AG08396 (cell line): ENCODE measurements at places on chromosomes 3 and 15.

- DNase-seq = no peak
Measured at GRCh38 chr3:155863072-155863784, 7.2 kb upstream of the GMPS start.

DNA sequence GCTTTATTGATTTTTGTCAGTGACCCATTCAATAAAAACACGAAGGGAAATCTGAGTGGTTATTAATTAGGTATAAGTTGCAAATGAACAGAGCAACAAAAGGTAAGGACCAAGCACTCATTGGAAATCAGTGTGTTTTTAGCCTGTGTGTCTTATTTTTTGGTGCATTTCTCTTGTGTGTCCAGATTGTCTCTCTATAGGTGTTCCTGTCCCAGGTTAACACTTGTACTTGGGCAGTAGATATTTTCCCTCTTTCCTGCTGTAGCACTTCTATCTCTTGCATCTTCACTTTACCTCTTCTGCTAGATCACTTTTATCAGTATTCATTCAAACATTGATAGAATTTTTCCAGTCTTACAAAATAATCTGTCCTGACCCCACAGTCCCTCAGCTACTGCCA is 37.0 kb downstream of the MAPK6 start:
- DNase-seq = no peak

DNA sequence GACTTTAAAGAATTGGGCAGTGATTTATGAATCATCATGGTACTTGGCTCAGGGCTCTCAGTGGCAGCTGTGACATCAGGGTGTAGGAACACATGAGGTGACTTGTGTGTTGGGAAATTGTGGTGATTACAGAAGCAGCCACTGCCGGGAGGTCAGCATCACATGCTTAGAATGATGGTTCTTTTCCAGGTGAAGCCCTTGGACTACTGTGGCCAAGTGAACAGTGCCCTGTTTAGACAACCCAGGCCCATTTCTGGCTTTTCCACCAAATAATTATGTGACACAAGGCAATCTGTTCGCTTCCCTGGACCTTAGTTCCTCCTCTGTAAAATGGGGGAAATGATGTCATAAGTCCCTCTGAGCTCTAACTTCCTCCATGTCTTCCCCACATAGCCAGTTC is 139.7 kb upstream of the ROPN1 start:
- DNase-seq = no peak

GRCh38 chr3:26915208-26915607 is 292.6 kb downstream of the LRRC3B start:
- no peak for DNase-seq

DNA sequence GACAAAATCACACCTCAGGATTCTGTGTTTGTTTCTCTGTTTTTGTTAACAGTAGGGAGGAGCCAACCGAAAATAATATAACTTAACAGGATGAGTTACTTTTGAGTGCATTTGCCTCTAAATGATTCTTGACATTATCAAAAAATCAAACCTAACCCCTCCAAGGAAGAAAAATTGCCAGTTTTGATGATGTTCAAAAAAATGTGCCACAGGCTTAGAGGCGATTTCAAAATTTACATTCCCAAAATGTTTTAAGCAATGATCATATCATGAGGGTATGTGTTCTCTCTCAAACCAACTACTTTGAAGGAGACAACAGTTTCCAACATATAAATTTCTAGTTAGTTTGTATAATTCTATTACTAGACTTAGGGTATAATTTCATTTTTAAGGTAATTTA is 6.7 kb downstream of the VGLL3 start:
- DNase-seq = no peak

GRCh38 chr15:89855948-89856347 is 37.8 kb downstream of the AP3S2 start:
- DNase-seq = no peak

- DNase-seq = no peak
Measured at GRCh38 chr3:27930052-27930602, 208.0 kb upstream of the EOMES start.

DNA sequence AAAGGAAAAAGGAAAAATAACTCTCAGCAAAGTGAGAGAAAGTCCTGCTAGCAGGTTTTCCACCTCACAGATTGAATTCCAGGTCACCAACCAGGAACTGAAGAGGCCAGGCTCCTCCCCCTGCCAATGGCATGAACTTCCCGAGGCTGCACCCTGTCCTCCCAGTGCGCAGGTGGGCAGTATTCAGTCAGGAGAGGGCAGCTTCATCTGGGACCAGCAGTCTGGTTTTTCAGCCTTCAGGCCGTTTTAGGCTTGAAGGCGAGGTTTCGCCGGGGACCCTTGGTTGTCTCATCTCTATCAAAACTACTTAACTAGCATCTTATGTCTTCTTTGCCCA is 41.2 kb downstream of the TRAT1 start:
- no peak for DNase-seq

GRCh38 chr3:129058441-129059200 is 2.0 kb upstream of the GP9 start:
- no peak for DNase-seq

- DNase-seq = peak; percentile 51
Measured at GRCh38 chr15:90266061-90266431, 574 bp downstream of the NGRN start.

DNA sequence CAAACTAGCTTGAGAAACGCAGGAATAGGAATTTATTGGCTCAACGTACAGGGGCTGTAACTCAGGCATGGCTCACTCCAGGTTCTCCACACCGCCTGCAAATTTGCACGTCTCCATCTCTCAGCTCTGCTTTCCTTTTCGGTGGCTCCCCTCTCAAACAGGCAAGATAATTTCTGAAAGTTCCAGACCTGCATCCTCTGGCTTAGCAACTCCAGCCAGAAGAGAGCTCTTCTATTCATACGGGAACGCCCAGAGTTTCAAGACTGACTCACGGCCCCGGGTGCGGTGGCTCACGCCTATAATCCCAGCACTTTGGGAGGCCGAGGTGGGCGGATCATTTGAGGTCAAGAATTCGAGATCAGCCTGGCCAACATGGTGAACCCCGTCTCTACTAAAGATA is 139.7 kb upstream of the BNIP2 start:
- no peak for DNase-seq

GRCh38 chr3:139533781-139534454 is 5.6 kb downstream of the RBP1 start:
- DNase-seq = no peak

- no peak for DNase-seq
Measured at GRCh38 chr3:43366481-43366880, 80.1 kb downstream of the SNRK start.

DNA sequence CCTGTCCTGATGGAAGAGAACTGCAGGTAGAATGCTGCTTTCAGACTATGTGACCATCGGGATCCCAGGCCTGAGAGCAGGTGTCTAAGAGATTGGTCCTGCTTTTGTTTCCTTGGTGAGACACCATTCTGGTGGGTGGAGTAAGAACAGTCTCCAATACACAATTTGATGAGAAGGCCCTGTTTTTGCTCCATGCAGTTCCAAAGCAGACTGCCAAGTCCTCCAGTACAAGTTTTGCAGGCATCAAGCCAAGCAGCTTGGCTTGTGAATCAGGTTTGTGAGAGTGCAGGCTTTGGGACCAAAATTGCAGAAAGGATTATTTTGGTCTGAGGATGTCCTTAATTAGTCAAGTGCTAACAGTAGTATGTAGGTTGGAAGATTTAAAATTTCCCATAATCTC is 381.6 kb downstream of the FOXP1 start:
- DNase-seq = peak; percentile 48

- DNase-seq = no peak
Measured at GRCh38 chr15:29451201-29451781, 181.7 kb upstream of the NSMCE3 start.
